ENCODE measurements at places on chromosomes 1 and 21. TPM values are rescaled to one million over a fixed set of nuclear protein-coding genes. Genes with fewer than 3 reads are reported as not detected.

Gene SYPL2
- total RNA-seq: not detected

Gene IRF6
- total RNA-seq: 0.74 TPM

Gene KCNJ15
- total RNA-seq: 0.19 TPM

Gene OR6K3
- not detected for total RNA-seq

Gene GJA9
- not detected for total RNA-seq

Data from CD4-positive, alpha-beta T cell (primary cell).